ENCODE measurements at places on chromosomes 1 and 21. TPM values are rescaled to one million over a fixed set of nuclear protein-coding genes. Genes with fewer than 3 reads are reported as not detected.

ATAD3C gene
- total RNA-seq = 0.28 TPM

SRGAP2 gene
- total RNA-seq = 145 TPM

JTB gene
- 70.2 TPM for total RNA-seq

MMP23B gene
- total RNA-seq = 19.9 TPM

PDE9A gene
- total RNA-seq = 62.4 TPM

CELA3A gene
- not detected for total RNA-seq

RNF186 gene
- total RNA-seq = not detected

DIO1 gene
- not detected for total RNA-seq

MAN1A2 gene
- total RNA-seq = 33.3 TPM

DNA sequence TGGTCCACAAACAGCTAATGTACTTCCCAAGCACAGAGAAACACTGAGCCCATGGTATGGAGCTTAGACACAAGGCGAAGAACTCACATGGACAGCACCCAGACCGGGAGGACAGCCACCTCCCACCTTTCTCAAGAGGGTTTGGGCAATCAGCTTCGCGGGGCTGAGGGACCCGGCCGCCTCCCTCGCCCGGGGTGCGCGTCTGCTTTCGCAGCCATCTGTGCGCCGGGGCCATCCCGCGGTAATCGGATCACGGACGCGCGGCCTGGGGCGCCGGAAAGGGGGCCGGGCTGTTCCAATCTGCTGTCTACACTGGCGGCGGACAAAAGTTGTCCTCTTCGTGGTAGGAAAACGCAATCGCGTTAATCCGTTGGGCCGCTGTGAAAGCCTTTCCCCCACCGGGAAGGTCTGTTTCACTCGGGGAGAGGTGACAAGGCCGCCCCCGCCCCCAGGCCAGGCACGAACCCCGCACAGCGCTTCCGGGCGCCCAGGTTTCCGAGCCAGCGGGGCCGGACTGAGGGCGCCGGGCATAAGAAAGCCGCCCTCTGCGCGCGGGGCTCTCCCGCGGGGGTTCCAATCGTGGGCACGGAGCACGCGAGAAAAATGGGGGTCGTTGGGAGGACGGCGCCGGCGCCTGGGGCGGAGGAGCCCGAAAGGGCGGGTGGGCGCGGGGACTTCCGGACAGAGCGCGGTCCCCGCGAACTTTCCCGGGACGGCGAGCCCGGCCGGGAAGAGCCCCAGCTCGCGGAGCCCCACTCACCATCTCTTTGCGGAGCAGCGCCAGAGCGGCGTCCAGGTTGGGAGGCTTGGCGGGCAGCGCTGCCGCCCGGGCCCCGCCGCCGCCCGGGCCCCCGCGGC is 664 bp downstream of the FAM89A start:
- peaks cover 5% of the 10 kb centered on the region for H3K4me1 ChIP-seq
- peaks cover 3% of the 10 kb centered on the region for H3K36me3 ChIP-seq
- no peaks in the 10 kb centered on the region for H3K27me3 ChIP-seq

- no peak for DNase-seq
- no peak overlapping the region for H3K4me3 ChIP-seq
- no peak overlapping the region for H3K27ac ChIP-seq
These were observed 561.9 kb upstream of the ADGRL4 start for GRCh38 chr1:79568411-79568810.

GRCh38 chr1:164767752-164768402 is 208.9 kb downstream of the PBX1 start:
- peaks cover 10% of the 10 kb centered on the region for H3K4me1 ChIP-seq
- no peak overlapping the region for H3K27ac ChIP-seq
- no peaks in the 10 kb centered on the region for H3K27me3 ChIP-seq
- no peak overlapping the region for H3K4me3 ChIP-seq

DNA sequence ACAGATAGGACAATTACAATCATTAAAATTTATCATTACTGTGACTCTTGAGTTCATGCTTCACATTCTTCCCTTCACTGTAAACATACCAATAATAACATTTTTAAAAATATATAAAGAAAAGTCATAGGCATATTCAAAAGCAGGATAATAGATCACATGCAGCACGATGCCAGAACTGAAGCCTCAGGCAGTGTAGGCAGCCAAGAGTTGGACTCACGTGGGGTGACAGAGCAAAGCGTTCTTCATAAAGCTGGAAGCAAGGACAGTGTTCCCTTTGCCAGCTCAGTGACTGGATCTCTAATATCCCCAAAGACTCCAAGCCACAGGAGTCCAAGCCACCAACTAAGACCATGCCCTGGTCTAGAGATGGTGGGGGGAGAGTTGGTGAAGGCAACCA is 77.7 kb downstream of the ODF2L start:
- H3K4me3 ChIP-seq = no peak overlapping the region
- H3K36me3 ChIP-seq = no peaks in the 10 kb centered on the region
- no peaks in the 10 kb centered on the region for H3K4me1 ChIP-seq
- H3K27ac ChIP-seq = no peak overlapping the region
- no peak for DNase-seq

GRCh38 chr1:4149281-4149680 is 249.2 kb upstream of the C1orf174 start:
- DNase-seq = no peak
- H3K27me3 ChIP-seq = no peaks in the 10 kb centered on the region
- no peaks in the 10 kb centered on the region for H3K4me1 ChIP-seq
- H3K4me3 ChIP-seq = no peak overlapping the region

- H3K4me1 ChIP-seq = no peaks in the 10 kb centered on the region
- DNase-seq = peak; percentile 7
- H3K36me3 ChIP-seq = no peaks in the 10 kb centered on the region
- H3K27ac ChIP-seq = no peak overlapping the region
- no peaks in the 10 kb centered on the region for H3K27me3 ChIP-seq
- no peak overlapping the region for H3K4me3 ChIP-seq
These were observed 73.2 kb upstream of the GADD45A start for GRCh38 chr1:67611846-67612245.

GRCh38 chr1:1335792-1336248 is 4.7 kb downstream of the TAS1R3 start:
- peaks cover 12% of the 10 kb centered on the region for H3K36me3 ChIP-seq
- H3K27ac ChIP-seq = no peak overlapping the region
- H3K4me3 ChIP-seq = no peak overlapping the region
- no peak for DNase-seq
- no peaks in the 10 kb centered on the region for H3K4me1 ChIP-seq

- no peaks in the 10 kb centered on the region for H3K4me1 ChIP-seq
- H3K4me3 ChIP-seq = no peak overlapping the region
- H3K36me3 ChIP-seq = no peaks in the 10 kb centered on the region
- no peak overlapping the region for H3K27ac ChIP-seq
- no peaks in the 10 kb centered on the region for H3K27me3 ChIP-seq
These were observed 556.8 kb downstream of the PTPRU start for GRCh38 chr1:29793101-29793546.

- no peaks in the 10 kb centered on the region for H3K36me3 ChIP-seq
- no peaks in the 10 kb centered on the region for H3K27me3 ChIP-seq
- peak overlapping the region; percentile 40 for H3K27ac ChIP-seq
These were observed 20.3 kb downstream of the DDX20 start for GRCh38 chr1:111775966-111776365.

- no peaks in the 10 kb centered on the region for H3K36me3 ChIP-seq
- DNase-seq = no peak
- H3K27ac ChIP-seq = no peak overlapping the region
- no peaks in the 10 kb centered on the region for H3K4me1 ChIP-seq
These were observed 449.1 kb upstream of the KAZN start for GRCh38 chr1:14149431-14149830.

GRCh38 chr1:226602186-226603021 is 53.8 kb downstream of the STUM start:
- H3K36me3 ChIP-seq = no peaks in the 10 kb centered on the region
- H3K27me3 ChIP-seq = no peaks in the 10 kb centered on the region
- no peak overlapping the region for H3K27ac ChIP-seq
- H3K4me3 ChIP-seq = no peak overlapping the region
- DNase-seq = no peak

GRCh38 chr1:26739329-26739914 is 43.6 kb downstream of the ARID1A start:
- no peak overlapping the region for H3K27ac ChIP-seq
- DNase-seq = no peak
- H3K27me3 ChIP-seq = no peaks in the 10 kb centered on the region
- H3K4me3 ChIP-seq = no peak overlapping the region

DNA sequence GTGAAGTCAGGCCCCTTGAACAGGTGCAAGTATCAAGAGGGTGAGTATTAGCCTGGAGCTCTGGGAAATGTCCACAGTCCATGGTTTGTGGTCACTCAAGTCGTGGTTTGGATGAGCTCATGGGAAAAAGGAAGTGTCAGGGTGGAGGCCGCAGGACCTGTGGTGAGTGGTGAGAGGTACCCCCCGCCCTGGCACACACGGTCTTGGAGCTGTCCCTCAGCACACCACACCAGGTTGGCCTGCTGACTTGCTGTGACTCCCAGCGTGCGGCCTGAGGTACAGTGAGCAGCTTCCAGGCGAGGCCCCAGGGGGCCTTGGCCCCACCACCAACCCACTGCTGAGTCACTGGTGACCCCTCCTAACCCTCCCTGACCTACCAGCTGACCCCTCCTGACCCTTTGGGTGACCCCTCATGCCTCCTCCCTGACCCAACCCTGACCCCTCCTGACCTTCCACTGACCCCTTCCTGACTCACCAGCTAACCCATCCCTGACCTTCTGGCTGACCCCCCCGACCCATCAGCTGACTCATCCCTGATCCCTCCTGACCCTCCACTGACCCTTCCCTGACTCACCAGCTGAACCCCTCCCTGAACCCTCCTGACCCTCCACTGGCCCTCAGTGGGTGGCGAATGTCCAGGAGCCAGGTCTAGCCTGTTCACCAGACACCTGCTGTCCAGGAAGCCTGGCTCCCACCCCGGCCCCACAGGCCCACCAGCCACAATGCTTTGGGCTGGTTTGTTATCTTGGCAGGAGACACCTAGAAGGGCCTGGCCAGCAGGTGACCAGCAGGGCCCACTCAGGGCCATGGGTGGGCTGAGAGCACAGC is 34.8 kb upstream of the RNF187 start:
- no peak overlapping the region for H3K27ac ChIP-seq
- H3K27me3 ChIP-seq = peaks cover 4% of the 10 kb centered on the region
- no peaks in the 10 kb centered on the region for H3K4me1 ChIP-seq
- no peak overlapping the region for H3K4me3 ChIP-seq

GRCh38 chr1:204616641-204617040 is 68.9 kb downstream of the LRRN2 start:
- DNase-seq = no peak
- H3K4me3 ChIP-seq = no peak overlapping the region
- no peaks in the 10 kb centered on the region for H3K4me1 ChIP-seq
- no peak overlapping the region for H3K27ac ChIP-seq

GRCh38 chr1:19650416-19651140 is 6.5 kb downstream of the NBL1 start:
- peaks cover 15% of the 10 kb centered on the region for H3K4me1 ChIP-seq
- H3K4me3 ChIP-seq = no peak overlapping the region
- H3K27ac ChIP-seq = no peak overlapping the region
- no peak for DNase-seq
- H3K36me3 ChIP-seq = peaks cover 16% of the 10 kb centered on the region

DNA sequence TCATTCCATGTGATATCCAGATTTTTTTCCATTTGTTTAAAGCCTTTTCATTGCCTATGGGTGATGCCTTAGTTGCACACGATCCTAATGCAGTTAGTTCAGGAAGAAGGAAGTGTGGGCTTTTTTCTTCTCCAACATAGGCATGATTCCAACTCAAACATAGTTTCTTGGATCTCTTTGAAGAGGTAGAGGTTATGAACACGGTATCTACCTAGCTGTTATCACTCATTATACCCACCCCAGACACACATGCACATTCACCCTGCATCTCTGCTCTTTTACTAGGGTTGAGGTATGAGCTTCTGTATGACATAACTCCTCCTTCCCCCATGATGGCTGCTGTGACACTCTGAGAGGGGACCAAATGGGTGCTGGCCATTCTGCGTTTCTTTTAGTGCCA is 122.1 kb upstream of the ZNF648 start:
- H3K27ac ChIP-seq = no peak overlapping the region
- H3K27me3 ChIP-seq = peaks cover 29% of the 10 kb centered on the region
- DNase-seq = no peak

DNA sequence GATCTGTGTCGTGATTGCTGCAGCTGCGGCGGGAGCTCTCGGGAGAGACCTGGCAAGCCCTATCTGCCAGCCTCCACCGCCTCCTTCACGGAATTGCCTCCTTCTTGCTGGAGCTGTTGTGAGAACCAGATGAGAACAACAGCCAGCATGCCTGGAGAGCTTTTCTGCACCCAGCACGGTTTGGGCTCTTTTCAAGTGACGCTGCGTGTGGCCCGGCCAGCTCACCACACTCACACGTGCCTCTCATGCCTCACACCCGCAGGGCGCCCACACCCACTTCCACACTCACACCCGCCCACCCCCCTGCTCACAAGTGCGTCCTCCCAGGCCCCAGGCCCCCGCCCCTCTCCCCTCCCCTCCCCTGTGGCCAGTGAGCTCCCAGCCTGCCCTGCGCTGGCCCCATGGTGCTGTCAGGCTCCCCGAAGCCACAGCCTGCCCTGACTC is 135.7 kb upstream of the RUNX3 start:
- no peaks in the 10 kb centered on the region for H3K27me3 ChIP-seq
- no peaks in the 10 kb centered on the region for H3K36me3 ChIP-seq

- no peak for DNase-seq
- H3K4me3 ChIP-seq = no peak overlapping the region
- H3K4me1 ChIP-seq = no peaks in the 10 kb centered on the region
- no peaks in the 10 kb centered on the region for H3K36me3 ChIP-seq
- H3K27ac ChIP-seq = peak overlapping the region; percentile 61
- H3K27me3 ChIP-seq = no peaks in the 10 kb centered on the region
These were observed 30.0 kb upstream of the S100A7 start for GRCh38 chr1:153490272-153491051.

- DNase-seq = no peak
- no peak overlapping the region for H3K27ac ChIP-seq
- H3K27me3 ChIP-seq = no peaks in the 10 kb centered on the region
- no peak overlapping the region for H3K4me3 ChIP-seq
- peaks cover 68% of the 10 kb centered on the region for H3K36me3 ChIP-seq
- H3K4me1 ChIP-seq = no peaks in the 10 kb centered on the region
These were observed 8.4 kb upstream of the BGLAP start for GRCh38 chr1:156233426-156234127.

DNA sequence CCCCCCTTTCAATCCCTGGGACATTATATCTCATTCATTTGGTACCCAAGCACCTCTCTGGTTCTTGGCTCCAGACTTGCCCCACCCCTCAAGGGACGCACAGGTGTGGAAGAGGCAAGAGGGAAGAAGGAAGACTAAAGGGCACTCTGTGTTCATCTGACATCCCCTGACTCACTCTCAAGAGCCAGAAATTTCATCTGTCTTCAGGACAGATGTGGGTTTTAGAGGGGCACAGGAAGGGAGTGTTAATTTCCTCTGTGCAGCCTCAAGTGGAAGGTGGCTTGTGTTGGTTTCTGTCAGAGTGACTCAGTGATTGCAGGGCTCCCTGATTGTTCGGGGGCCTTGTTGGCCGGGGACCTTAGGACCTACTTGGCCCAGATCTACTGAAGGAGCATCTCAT is 2.4 kb downstream of the C2CD4D start:
- H3K4me1 ChIP-seq = no peaks in the 10 kb centered on the region
- H3K36me3 ChIP-seq = no peaks in the 10 kb centered on the region
- DNase-seq = no peak
- H3K27ac ChIP-seq = no peak overlapping the region
- H3K4me3 ChIP-seq = no peak overlapping the region
- peaks cover 49% of the 10 kb centered on the region for H3K27me3 ChIP-seq

Measured in endodermal cell (in vitro differentiated cells).